ENCODE measurements at places on chromosomes 12 and 14. TPM values are rescaled to one million over a fixed set of nuclear protein-coding genes. Genes with fewer than 3 reads are reported as not detected.

Gene CLEC14A
- total RNA-seq, result not detected

Gene ITGB7
- 1.1 TPM for total RNA-seq

Gene REM2
- total RNA-seq, result 0.12 TPM

Gene HSPB8
- 2.9 TPM for total RNA-seq

Gene INSM2
- total RNA-seq, result not detected

Gene AQP6
- not detected for total RNA-seq

Gene KCNH5
- under 0.01 TPM for total RNA-seq

Gene RASAL1
- not detected for total RNA-seq

Gene DAZAP2
- 375 TPM for total RNA-seq

Gene VDR
- total RNA-seq, result 22.9 TPM

Gene TPPP2
- not detected for total RNA-seq

Gene CCDC175
- not detected for total RNA-seq

Gene SERPINA4
- not detected for total RNA-seq

Gene RPL10L
- total RNA-seq, result not detected

Gene ANGEL1
- total RNA-seq, result 6.6 TPM

Gene PZP
- not detected for total RNA-seq

Gene KERA
- not detected for total RNA-seq

Gene LRRIQ1
- total RNA-seq, result 0.39 TPM

Gene ASB2
- total RNA-seq, result 0.78 TPM

Gene KRT74
- not detected for total RNA-seq

Gene DDN
- total RNA-seq, result not detected

Gene CAPZA3
- not detected for total RNA-seq

Gene TMEM30B
- not detected for total RNA-seq

Gene GPR65
- under 0.01 TPM for total RNA-seq

Gene KCNC2
- not detected for total RNA-seq

Gene KITLG
- 4.7 TPM for total RNA-seq

Gene ABCB9
- 10.9 TPM for total RNA-seq

Gene SERPINA10
- total RNA-seq, result not detected

Gene NOVA1
- total RNA-seq, result not detected

Gene RFX4
- total RNA-seq, result not detected

Gene GZMB
- total RNA-seq, result not detected

Gene NUAK1
- total RNA-seq, result 6.9 TPM

Gene CPNE6
- total RNA-seq, result not detected

Gene SLC25A47
- not detected for total RNA-seq

Gene CATSPERB
- not detected for total RNA-seq

Gene AKAP5
- total RNA-seq, result 0.59 TPM

Gene HOTAIR
- not detected for total RNA-seq

Gene OVCH1
- total RNA-seq, result not detected

Gene FOXN4
- not detected for total RNA-seq

Gene LMNTD1
- not detected for total RNA-seq

Gene GALNT8
- not detected for total RNA-seq

Gene GALNT16
- total RNA-seq, result 0.12 TPM

Gene GPX2
- total RNA-seq, result not detected

Gene SLCO1B3
- total RNA-seq, result not detected

Gene FITM1
- not detected for total RNA-seq

Gene KRT1
- not detected for total RNA-seq

Gene TC2N
- not detected for total RNA-seq

Gene SUOX
- total RNA-seq, result 13.6 TPM

Gene RNASE3
- not detected for total RNA-seq

Gene HAL
- total RNA-seq, result not detected

Gene TAS2R50
- total RNA-seq, result 0.24 TPM

Gene MAPKAPK5
- 26.8 TPM for total RNA-seq

Gene C12orf54
- not detected for total RNA-seq

Gene C1QL4
- total RNA-seq, result 3.3 TPM
